HAP-1 (cell line): ENCODE measurements at places on chromosomes 2 and 18.
A peak's percentile ranks its signal among the peaks of the same experiment; 100 is the strongest.

DNA sequence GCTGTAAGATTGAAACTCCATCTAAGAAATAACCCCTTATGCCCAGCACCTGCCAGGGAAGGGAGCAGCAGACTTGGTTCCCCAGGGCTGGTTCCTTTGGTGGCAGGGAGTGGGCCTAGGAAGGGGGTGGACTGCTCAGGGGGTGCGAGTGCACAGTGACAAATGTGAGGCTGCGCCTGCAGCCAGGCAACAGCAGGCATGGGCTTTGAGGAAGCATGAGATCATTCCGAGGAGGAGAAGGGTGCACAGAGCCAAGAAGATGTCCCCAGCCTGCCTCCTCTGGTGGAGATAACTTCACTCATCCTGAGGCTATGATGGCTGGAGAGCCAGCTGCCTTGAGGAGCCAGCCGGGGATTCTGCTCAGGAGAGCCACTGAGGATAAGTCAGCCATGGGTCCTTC, 158.0 kb downstream of the CAPN13 start:
- no peak for DNase-seq

DNA sequence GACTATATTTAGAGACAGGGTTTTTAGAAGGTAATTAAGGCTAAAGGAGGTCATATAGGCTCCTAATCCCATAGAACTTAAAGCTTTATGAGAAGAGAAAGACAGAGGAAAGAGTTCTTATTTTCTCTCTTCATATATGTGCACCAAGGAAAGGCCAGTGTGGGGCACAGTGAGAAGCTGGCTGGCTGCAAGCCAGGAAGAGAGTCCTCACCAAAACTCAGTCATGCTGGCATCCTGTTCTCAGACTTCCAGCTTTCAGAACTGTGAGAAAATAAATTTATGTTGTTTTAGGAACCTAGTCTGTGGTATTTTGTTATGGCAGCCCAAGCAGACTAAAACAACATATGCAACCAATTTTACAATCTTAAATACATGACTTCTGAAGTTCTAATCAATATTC, 31.5 kb upstream of the ATIC start:
- DNase-seq, result no peak

- no peak for DNase-seq
These were observed 366.9 kb downstream of the NYAP2 start for GRCh38 chr2:225766431-225766830.

DNA sequence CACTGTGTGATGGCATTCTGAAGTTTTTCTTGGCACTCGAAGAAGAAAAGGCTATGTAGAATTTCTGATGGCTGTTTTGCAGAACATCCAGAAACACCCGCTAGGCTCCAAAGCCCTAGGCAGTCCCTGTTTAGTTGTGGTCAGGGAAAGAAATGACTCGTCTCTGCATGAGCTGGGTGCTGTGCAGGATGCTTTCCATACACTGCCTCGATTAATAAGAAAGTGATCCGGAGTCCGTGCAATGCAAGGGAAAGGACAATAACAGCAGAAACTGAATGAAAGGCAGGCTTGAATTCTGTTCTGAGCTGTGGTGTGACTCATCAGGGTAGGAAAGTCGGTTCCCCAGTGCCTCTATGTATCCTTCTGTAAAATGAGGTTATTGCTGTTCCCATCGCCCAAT, 18.7 kb downstream of the MAPRE3 start:
- DNase-seq, result no peak

- no peak for DNase-seq
These were observed 895 bp upstream of the GLS start for GRCh38 chr2:190879474-190880377.

- no peak for DNase-seq
These were observed 59.6 kb downstream of the FASTKD2 start for GRCh38 chr2:206824993-206825392.

DNA sequence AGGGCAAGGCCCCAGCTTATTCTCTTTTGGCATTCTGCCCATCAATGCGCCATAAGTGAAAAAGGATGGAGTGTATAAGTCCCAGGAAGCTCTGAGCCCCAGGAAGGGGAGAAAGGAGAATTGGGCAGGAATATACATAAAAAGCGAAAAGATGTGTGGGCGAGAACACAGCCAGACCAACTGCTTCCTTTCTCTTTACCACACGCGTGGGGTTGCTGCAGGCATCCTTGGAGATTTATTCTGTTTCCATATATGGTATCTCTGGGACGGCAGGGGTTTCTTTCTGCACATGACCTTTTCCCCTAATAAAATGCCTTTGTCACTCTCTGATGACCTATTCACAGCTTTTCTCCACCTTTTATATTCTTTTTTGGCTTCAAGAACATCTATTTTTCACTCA, 440.5 kb downstream of the NBAS start:
- no peak for DNase-seq

DNA sequence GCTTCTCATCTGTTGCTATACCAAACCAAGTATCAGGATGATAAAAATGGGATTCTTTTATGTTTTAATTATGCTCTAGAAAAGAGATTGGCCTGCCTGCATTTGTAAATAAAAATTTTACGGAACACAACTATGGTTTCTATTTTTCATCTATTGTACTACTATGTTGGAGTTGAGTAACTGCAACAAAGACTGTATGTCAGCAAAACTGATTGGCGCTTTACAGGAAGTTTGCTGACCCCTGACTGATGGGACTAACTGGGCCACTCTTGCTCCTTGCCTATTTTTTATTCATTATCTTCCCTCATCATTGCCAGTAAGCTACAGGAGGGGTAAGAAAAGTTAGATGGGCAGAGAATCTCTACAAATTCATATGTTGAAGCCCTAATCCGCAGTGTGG, 242.3 kb downstream of the FSIP2 start:
- DNase-seq, result no peak

DNA sequence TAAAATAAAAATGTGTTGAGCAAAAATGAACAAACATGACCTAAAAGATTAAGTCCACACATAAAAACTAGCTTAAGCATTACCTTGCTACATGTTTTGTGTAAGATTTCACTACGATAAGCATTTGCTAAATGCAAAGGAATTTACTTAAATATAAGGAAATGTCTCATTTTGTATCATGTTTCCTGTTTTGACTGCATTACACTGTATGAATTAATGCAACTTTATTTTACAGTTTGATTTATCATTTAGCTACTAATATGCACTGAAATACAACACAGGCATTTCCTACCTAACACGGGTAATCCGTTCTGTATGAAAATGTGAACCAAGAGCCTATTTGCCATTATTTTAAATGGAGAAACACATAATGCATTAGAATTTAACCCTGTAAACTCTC, 1076.5 kb upstream of the DDX18 start:
- DNase-seq, result no peak

DNA sequence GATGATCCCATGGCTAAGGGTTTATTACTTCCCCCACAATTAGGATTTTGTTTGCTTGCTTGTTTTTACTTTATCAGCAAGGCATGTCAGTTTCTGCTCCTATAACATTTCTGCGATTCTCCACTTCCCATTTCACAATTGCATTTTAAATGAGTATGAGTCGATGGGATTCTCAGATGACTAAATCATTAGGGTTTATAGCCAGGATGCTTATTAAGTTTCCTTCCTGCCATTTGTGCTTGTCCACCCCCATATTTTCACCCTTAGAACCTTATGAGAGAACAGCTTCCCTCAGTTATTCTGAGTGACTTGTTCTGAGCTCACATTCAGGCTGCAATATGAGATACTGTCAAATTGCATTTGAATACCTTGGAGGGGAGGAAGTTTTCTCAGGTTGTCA, 37.9 kb upstream of the C1GALT1C1L start:
- DNase-seq, result no peak

- DNase-seq, result no peak
These were observed 257.3 kb downstream of the ATAD2B start for GRCh38 chr2:23669413-23670244.

- no peak for DNase-seq
These were observed 485.1 kb downstream of the THSD7B start for GRCh38 chr2:137250401-137250800.

GRCh38 chr2:232586943-232587505, 36.5 kb downstream of the EIF4E2 start:
- DNase-seq, result no peak

- DNase-seq, result no peak
These were observed 32.7 kb upstream of the MAP4K3 start for GRCh38 chr2:39469807-39470206.

- DNase-seq, result no peak
These were observed 35.0 kb downstream of the TTC32 start for GRCh38 chr2:19866771-19867170.

DNA sequence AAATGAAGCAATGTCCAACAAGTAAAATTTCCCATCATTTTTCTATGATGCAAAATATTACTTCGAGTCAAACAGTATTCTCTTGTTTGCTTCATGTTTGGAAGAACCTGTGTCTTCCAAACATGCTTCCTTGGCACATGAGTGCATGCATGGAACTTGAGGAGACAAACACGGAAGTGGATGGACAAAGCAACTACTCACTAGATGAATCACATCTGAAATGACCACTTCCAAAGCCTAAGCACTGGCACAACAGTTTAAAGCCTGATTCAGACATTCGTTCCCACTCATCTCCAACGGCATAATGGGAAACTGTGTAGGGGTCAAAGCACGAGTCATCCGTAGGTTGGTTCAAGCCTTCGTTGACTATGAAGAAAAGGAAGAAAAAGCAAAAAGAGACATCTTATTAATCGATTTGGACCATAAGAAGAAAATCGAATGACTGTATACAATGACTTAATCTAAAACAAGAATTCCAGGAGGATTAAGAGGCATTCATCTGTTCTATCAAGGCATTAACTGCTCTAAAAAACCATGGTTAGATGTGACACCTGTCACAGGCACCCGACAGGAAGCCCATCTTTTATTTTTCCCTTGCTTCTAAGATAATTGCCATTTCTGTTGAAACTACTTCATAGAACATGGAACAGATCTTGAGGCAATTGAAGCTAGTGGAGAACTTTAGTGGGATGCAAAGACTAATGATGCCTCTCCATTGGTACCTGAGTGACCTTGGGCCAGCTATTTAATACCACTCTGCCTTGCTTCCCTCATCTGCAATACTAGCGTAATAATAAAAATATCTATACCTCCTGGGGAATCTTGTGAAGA, 56.0 kb downstream of the ATIC start:
- DNase-seq, result no peak

- no peak for DNase-seq
These were observed 33.4 kb upstream of the PNO1 start for GRCh38 chr2:68124321-68124720.

DNA sequence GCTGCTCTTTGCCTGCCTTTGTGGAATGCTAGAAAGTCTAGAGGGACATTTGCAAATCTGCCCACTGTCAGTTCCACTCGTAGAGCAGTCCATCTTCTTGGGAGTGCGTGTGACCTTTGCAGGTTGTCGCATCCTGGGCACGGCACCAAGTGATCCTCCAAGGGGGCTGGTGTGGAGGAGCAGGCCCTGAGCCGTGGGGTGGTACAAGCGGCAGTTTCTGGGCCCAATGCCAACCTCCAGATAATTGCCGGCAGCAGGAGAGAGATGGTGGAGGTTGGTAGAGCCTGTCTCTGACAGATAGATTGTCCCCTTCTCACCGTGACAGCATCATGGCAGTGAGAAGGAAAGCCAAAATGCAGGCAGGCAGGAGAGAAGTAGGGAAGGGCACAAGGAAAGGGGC, 150.7 kb upstream of the SLC14A2 start:
- DNase-seq, result no peak

- no peak for DNase-seq
These were observed 283.4 kb upstream of the MYT1L start for GRCh38 chr2:2614452-2614851.

DNA sequence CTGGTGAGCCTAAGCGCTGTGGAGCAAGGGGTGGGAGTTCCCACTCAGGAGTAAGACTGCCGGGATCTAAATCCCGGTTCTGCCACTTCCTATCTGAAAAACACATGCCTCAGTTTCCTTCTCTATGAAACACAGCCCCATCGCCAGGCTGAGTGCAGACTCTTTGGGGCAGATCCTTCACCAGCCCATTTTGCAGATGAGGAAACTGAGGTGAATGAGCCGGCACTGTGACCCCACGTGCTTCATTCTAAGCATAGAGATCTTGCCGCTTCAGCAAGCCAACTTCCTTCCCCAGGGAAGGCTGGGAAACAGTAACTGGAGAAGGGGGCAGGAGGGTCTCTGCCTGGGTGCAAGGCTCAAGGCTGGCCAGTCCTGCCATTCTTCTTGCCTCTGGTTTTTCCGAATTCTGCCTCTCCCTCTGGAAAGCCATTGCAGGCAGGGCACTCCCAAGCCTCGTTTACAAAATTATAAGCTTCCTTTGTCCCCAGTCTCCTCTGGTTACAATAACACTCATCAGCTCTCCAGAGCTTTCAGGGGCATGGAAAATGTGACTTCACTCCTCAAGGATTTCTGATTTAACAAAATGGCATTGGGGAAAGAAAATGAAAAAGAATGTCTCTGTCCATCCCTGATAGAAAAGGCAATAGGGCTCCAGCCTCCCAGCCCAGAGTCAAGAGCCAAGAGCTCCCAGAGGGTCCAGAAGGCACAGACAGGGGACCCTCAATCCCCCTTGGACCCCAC, 249.2 kb downstream of the TNS1 start:
- no peak for DNase-seq

- no peak for DNase-seq
These were observed 336.7 kb upstream of the ATP5MC3 start for GRCh38 chr2:175518206-175518605.

DNA sequence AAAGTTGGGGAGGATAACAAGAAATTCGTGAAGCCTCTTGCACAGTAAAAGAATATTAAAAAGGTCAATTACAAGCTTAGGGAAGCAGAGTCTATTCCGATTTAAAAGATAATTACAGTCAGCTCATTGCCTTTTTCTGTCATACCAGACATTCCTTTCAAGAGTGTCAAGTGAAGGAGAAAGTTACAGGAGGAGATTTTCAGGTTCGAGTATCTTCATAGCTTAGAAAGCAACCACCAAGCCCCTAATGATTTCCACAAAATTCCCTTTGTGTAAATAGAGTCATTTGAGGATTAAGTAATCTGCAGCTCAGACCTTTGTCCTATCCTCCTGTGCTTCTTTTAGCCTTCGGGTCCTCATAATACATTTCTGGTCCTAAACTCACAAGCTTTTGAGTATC, 414.9 kb downstream of the CDH2 start:
- peak; percentile 94 for DNase-seq

- DNase-seq, result no peak
These were observed 28.0 kb upstream of the LMAN1 start for GRCh38 chr18:59386909-59387686.

- no peak for DNase-seq
These were observed 158.8 kb downstream of the L3MBTL4 start for GRCh38 chr18:6255886-6256285.

DNA sequence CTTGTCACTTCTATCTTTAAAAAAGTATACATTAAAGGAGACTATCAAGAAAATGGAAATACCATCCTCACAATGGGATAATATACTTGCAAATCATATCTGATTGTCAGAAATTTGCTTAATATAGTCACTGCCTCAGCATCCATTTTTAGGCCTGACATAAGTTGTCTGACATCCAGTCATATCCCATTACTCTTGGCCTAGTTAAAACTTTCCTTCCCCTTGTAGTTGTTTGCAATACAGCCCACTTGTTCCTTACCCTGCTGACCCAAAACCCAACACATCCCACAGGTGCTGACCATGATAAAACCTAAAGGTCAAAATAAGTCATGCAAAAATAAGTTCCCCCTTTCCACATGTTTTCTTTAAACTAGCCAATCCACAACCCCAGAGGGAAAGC, 3.6 kb upstream of the ARHGEF33 start:
- DNase-seq, result no peak

GRCh38 chr2:124542932-124543640, 518.0 kb downstream of the CNTNAP5 start:
- DNase-seq, result no peak
